RWPE2 (cell line): ENCODE measurements at places on chromosomes 2 and 18.

DNA sequence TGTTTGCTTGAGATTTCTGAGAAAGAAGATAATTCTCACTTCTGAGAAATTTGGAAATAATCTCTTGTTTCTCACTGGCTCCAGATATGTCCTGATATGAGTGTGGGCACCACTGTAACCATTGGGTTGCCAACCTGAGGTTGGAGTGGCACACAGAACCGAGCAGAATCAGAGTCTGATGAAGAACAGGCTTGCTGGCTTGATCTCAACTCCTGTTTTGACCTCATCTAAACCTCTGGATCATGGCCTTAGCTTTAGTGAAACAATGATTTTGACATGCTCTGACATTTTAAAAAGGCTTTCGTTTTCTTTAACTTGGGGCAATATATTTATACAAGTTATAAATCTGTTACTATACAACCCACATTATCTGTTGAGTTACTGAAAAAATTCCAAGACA, 548.0 kb downstream of the IRS1 start:
- DNase-seq, result no peak

DNA sequence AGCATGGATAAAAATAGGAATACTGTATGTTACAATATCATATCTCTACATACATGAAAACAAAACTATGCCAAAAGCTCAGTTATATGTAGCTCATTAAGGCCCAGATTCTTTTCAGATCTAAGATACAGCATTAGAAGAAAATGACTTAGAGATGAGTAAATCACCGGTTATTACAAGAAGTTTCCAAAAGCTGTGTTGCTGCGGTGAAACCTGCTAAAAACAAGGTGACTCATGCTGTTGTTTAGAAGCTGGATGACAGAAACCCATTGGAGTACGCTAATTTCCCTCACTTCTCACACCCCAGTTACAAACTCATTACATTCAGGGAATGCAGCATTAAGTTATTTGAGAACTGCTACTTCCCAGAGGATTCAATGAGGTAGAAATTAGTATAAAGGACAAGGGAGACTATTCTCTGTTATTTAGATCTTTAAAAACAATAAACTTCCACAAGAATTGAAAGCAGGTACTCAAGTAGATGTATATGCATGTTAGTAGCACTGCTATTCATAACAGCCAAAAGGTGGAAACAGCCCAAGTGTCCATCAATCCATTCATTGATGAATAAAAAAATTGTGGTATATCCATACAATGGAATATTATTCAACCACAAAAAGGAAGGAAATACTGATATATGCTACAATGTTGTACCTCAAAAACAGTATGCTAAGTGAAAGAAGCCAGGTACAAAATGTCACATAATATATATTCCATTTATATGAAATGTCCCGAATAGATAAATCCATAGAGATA, 32.6 kb downstream of the RBKS start:
- DNase-seq, result no peak

DNA sequence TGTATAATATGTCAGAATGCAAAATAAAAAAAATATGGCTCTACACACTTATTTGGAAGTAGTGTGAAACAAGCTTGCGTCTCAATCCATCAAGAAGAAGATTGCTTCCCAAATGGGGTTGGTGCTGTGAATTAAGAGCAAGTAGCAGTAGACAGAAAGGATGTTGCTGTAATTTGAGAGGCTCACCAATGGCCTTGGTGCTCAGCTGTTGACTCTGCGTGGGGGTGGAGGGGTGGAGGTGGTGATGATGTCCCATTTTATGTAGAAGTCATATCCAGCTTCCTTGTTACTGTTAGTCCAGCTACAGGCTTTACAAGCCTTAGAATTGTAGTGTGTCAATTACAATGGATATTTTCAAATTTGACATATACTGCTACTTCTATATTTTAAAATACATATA, 223.4 kb upstream of the RND3 start:
- no peak for DNase-seq

- no peak for DNase-seq
Measured at GRCh38 chr2:47620770-47621437, 162.0 kb upstream of the MSH6 start.

DNA sequence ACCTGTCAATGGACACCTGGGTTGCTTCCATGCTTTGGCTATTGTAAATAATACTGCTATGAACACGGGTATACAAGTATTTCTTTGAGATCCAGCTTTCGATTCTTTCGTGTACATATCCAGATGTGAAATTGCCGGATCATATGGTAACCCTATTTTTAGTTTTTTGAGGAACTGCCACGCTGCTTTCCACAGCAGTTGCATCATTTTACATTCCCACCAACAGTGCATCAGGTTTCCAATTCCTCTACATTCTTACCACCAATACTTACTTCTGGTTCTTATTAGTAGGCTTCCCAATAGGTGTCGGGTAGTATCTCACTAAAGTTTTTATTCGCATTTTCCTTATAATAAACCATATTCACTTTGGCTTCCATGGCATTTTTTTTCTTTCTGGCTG, 69.6 kb downstream of the PID1 start:
- DNase-seq, result no peak

- no peak for DNase-seq
Measured at GRCh38 chr2:223870840-223871611, 33.6 kb upstream of the AP1S3 start.

- DNase-seq, result no peak
Measured at GRCh38 chr2:149729586-149729985, 142.0 kb upstream of the MMADHC start.

DNA sequence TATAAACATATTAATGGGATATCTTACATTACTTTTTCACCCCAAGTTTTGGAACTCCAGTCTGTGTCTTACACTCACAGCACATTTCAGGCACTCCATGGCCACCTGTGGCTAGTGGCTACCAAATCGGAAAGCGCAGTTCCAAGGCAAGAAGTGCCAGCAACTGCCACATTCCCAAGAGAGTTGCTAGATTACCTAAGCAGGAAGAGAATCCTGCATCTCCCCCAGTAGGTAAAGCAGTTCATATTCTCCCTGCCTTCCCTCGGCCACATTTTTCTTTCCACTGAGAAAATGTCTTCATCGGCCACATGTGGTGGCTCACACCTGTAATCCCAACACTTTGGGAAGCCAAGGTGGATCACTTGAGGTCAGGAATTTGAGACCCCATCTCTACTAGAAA, 62.8 kb downstream of the MEX3C start:
- no peak for DNase-seq
